Keratinocyte (primary cell): ENCODE measurements at places on chromosomes 1 and 21. TPM values are rescaled to one million over a fixed set of nuclear protein-coding genes. Genes with fewer than 3 reads are reported as not detected.
A peak's percentile ranks its signal among the peaks of the same experiment; 100 is the strongest.

DNA sequence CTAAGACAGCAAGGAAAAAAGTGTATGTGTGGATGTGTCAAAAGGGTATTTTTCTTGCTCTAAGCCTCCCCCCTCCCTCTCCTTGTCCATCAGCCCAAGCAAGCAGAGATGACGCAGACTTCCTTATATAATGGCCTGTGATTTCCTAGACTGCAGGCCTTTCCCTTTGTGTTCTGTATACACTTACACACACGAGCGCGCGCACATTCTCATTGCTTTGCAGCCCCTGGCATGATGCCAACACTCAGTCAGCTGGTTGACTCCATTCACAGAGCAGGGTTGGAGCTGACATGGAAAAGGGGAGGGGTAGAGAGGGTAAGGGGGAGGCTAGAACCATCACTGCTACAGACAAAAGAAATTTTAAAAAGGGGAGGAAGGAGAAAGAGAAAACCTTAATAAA, 41.8 kb downstream of the GATAD2B start:
- H3K4me3 ChIP-seq, result no peak overlapping the region
- peaks cover 16% of the 10 kb centered on the region for H3K4me1 ChIP-seq
- no peaks in the 10 kb centered on the region for H3K27me3 ChIP-seq
- peak overlapping the region; percentile 2 for H3K27ac ChIP-seq

- no peak overlapping the region for H3K27ac ChIP-seq
- H3K27me3 ChIP-seq, result no peaks in the 10 kb centered on the region
- H3K36me3 ChIP-seq, result no peaks in the 10 kb centered on the region
- no peak overlapping the region for H3K4me3 ChIP-seq
- H3K4me1 ChIP-seq, result no peaks in the 10 kb centered on the region
- DNase-seq, result no peak
These were observed 543 bp downstream of the KRTAP12-4 start for GRCh38 chr21:44653656-44654575.

DNA sequence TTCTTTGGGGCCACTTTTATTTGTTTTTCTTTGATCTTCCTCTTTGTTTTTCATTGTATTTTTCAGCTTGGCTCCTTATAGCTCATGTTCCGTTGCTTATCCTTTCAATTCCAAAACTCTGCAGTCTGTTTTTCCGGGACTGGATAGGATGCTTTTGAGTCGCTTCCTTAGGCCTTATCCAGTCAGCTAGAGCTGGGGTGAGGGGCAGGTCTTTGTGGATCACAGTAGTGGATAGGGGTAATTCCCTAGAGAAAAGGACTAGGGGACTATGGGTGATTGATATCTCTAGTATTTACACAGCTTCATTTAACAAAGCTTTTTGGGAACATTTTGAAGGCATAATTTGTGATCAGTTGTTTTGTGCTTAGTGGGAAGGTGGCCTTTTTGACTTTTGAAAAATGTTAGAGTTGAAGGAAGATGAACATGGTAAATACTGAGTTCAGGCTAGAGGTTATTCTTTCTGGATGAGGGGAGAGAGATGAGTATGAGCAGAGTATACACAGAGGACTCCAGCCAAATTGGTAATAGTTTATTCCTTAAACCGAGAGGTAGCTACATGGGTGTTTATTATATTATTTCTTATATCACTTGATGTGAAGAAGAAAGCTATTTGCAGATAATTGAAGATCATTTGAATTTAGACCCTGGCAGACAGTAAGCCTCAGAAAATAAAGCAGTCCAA, 22.5 kb downstream of the CEP350 start:
- H3K27me3 ChIP-seq, result no peaks in the 10 kb centered on the region
- H3K36me3 ChIP-seq, result no peaks in the 10 kb centered on the region
- no peak overlapping the region for H3K4me3 ChIP-seq
- H3K27ac ChIP-seq, result no peak overlapping the region
- no peak for DNase-seq

DNA sequence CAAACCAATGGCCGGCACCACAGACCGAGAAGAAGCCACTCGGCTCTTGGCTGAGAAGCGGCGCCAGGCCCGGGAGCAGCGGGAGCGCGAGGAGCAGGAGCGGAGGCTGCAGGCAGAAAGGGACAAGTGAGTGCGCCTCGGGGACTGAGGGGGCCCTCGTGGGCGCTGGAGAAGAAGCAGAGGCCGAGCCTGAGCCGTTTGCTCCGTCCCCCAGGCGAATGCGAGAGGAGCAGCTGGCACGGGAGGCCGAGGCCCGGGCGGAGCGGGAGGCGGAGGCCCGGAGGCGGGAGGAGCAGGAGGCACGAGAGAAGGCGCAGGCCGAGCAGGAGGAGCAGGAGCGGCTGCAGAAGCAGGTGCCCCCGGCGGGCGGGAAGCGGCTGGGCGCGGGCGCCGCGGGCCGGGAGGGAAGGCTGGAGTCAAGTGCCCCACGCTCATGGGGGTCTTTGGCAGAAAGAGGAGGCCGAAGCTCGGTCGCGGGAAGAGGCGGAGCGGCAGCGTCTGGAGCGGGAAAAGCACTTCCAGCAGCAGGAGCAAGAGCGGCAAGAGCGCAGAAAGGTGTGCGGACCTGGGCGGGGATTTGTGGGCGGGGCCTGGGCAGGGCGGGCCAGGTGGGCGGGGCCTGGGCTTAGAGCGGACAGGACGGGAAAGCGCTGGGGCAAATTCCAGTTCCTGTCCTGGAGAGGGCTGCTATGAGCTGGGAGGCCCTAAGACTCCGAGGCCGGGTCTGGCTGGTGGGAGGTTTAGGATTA, 22.7 kb downstream of the MAP7D1 start:
- no peaks in the 10 kb centered on the region for H3K27me3 ChIP-seq
- peak overlapping the region; percentile 31 for H3K27ac ChIP-seq
- no peak overlapping the region for H3K4me3 ChIP-seq
- DNase-seq, result no peak
- H3K36me3 ChIP-seq, result peaks cover 64% of the 10 kb centered on the region

Gene CHRM3
- polyA plus RNA-seq, result under 0.01 TPM in 1 of 3 replicates, not detected in the others

Gene AUNIP
- polyA plus RNA-seq, result 6.2 to 9.3 TPM (median 8.0 TPM) in 3 replicates
